Urinary bladder (tissue), 4 donors: ENCODE measurements at places on chromosomes 7 and 10. TPM values are rescaled to one million over a fixed set of nuclear protein-coding genes. Genes with fewer than 3 reads are reported as not detected.

- DNase-seq, result no peak
These were observed at the start of gene GIMAP1 for GRCh38 chr7:150716368-150716767. Gene GIMAP1 (plus strand): TSS chr7:150716613. CDS start chr7:150719048, 2,435 bp downstream.

GRCh38 chr7:28005847-28006231, 174.8 kb downstream of the JAZF1 start:
- DNase-seq, result no peak

Gene MMP21
- not detected for polyA plus RNA-seq

DNA sequence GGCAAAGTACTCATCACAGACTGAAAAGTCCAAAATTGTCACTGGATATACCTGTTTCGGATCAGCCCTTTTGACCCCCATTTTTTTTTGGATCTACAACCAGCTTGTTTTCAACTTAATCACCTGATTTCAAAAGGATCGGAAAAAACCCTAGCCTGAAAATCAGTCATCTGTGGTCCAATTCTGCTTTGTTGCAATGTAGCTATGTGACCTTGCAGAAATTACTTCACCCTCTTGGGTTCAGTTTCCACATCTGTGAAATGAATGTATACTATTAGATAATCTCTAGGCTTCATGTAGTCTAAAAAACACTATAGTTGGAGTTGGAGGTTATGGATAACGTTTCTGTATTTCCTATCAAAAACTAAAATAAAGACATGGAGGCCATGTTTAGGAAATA, 37.1 kb downstream of the STEAP4 start:
- no peak for DNase-seq
